Liver (tissue), 10 donors: ENCODE measurements at places on chromosomes 2 and 18. TPM values are rescaled to one million over a fixed set of nuclear protein-coding genes. Genes with fewer than 3 reads are reported as not detected.

- no peak overlapping the region for H3K4me3 ChIP-seq
- no peaks in the 10 kb centered on the region for H3K27me3 ChIP-seq
- peaks cover 30% of the 10 kb centered on the region for H3K4me1 ChIP-seq
Observed at GRCh38 chr2:203786549-203787351, 80.3 kb downstream of the CD28 start.

GRCh38 chr2:109226128-109226527, 97.1 kb downstream of the SH3RF3 start:
- H3K36me3 ChIP-seq: no peaks in the 10 kb centered on the region
- no peaks in the 10 kb centered on the region for H3K27me3 ChIP-seq
- H3K4me1 ChIP-seq: peaks cover 7% of the 10 kb centered on the region
- H3K4me3 ChIP-seq: no peak overlapping the region
- no peak for DNase-seq
- H3K27ac ChIP-seq: no peak overlapping the region

GRCh38 chr18:64986906-64987495, 763.8 kb upstream of the CDH7 start:
- no peaks in the 10 kb centered on the region for H3K4me1 ChIP-seq
- DNase-seq: no peak
- no peak overlapping the region for H3K27ac ChIP-seq
- H3K27me3 ChIP-seq: no peaks in the 10 kb centered on the region

HOXD9 gene
- not detected for total RNA-seq

- H3K27ac ChIP-seq: no peak overlapping the region
- peaks cover 66% of the 10 kb centered on the region for H3K4me1 ChIP-seq
- no peak overlapping the region for H3K4me3 ChIP-seq
- no peaks in the 10 kb centered on the region for H3K27me3 ChIP-seq
- no peak for DNase-seq
Observed at GRCh38 chr2:216073773-216074172, 7.8 kb downstream of the PECR start.

GRCh38 chr2:206820807-206821206, 55.4 kb downstream of the FASTKD2 start:
- no peak overlapping the region for H3K4me3 ChIP-seq
- no peaks in the 10 kb centered on the region for H3K36me3 ChIP-seq
- no peak overlapping the region for H3K27ac ChIP-seq
- no peak for DNase-seq
- peaks cover 2% of the 10 kb centered on the region for H3K4me1 ChIP-seq
- no peaks in the 10 kb centered on the region for H3K27me3 ChIP-seq

- H3K36me3 ChIP-seq: peaks cover 1% of the 10 kb centered on the region
- DNase-seq: no peak
- no peaks in the 10 kb centered on the region for H3K27me3 ChIP-seq
Observed at GRCh38 chr2:152455738-152456137, 120.8 kb downstream of the FMNL2 start.

- no peaks in the 10 kb centered on the region for H3K36me3 ChIP-seq
- no peak for DNase-seq
Observed at GRCh38 chr2:96934182-96934495, 52.2 kb downstream of the FAM178B start.

DNA sequence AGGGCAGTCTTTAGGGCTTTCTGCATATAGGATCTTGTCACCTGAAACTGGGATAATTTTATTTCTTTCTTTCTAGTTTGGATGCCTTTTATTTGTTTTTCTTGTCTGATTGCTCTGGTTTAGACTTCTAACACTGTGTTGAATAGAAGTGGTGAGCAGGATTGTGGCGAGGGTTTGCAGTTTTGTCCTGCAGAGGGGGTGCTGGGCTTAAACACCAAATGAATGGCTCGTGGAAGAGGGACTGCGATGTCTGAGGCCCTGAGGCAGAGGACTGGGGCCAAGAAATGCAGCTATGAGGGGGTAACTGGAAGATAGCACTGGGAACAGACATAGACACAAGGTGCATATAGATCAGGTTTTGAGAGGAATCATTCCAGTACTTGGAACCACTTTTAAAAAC, 20.5 kb downstream of the UBE2F start:
- no peak for DNase-seq
- H3K36me3 ChIP-seq: no peaks in the 10 kb centered on the region
- no peaks in the 10 kb centered on the region for H3K27me3 ChIP-seq
- H3K4me1 ChIP-seq: peaks cover 3% of the 10 kb centered on the region
- no peak overlapping the region for H3K27ac ChIP-seq

- H3K4me3 ChIP-seq: no peak overlapping the region
- DNase-seq: no peak
- no peak overlapping the region for H3K27ac ChIP-seq
Observed at GRCh38 chr2:8999797-9000196, 3.7 kb downstream of the MBOAT2 start.

DNA sequence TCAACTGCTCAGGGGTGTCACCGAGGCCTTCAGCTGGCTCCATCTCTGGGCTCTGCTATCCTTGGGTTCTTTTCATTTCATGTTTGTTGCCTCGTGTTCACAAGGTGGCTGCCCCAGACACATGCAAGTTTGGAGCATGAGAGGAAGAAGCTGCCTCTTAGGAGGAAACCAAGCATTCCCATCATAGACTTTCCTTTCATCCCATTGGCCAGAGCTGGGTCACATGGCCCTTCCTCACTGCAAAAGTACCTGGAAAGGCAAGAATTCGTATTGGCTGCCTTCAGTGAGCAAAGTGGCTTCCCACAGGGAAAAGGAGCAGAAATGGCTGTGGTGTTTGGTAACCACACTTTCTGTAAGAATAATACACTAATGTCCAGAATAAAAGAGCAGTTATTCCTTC, 155.7 kb upstream of the RAB12 start:
- H3K36me3 ChIP-seq: no peaks in the 10 kb centered on the region
- H3K4me1 ChIP-seq: no peaks in the 10 kb centered on the region
- H3K27ac ChIP-seq: no peak overlapping the region
- no peak overlapping the region for H3K4me3 ChIP-seq
- DNase-seq: no peak
- no peaks in the 10 kb centered on the region for H3K27me3 ChIP-seq

DNA sequence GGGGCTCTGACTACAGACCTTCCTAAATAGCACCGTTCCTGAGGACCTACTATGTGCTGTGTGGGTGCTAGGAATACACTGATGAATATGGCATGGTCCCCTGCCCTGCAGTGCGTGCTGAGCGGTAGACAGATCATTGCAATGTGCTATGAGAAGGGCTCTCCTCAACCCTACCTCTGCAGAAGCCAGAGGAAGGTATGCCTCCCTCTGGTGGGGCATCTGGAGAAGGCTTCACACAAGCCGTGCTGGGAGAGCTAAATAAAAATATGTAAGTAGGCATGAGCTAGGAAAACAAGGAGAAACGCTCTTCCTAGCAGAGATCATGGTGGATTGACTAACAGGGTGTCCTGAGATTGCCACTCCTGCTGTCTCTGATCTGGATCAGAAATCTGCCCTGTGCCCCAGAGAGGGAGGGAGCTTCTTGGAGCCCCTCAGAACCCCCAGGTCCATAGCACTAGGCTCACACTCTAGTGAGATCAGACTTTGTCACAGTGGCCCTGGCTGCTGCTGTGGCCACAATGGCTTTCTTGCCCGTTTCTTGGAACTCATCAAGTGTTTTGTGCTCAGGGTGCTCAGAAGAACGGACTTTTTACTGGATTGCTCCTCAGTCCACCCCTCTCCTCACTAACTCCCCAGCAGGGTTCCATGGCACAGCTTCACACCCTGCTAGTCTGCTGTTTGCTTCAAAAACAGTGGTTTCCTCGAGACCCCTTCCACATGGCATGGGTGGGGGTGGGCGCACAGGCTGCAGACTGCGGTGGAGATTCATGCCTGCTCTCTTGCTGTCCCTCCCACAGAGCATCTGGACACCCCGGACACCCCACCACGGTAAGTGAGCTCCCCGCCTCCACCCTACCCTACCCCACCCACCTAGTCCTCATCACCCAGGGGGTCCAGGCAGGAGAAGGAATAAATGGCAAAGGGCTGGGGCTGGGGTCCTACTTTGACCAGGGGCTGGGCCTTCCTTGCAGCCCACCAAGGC, 14.2 kb downstream of the SIGLEC15 start:
- no peak overlapping the region for H3K4me3 ChIP-seq
- no peaks in the 10 kb centered on the region for H3K36me3 ChIP-seq
- peak overlapping the region; percentile 35 for H3K27ac ChIP-seq
- no peak for DNase-seq
- H3K4me1 ChIP-seq: peaks cover 7% of the 10 kb centered on the region

IL1F10 gene
- not detected for total RNA-seq

DNA sequence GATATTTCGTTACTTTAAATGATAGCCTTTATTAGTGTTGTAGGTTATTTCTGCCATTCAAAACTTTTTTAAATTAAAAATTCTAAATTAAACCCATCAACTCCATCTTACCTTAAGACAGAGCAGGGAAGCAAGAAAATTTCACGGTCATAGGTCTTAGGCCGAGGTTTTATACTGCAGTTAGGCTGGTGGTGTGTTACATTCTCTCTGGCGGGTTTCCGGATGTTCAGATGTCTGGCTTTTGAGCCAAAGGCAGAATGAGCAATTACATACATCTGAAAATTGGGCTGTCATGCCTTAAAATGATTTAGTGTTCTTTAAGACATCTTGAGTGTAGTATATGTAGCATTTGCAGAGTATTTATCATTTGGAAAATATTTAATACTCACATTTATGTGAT, 27.9 kb downstream of the GLS start:
- no peaks in the 10 kb centered on the region for H3K27me3 ChIP-seq
- no peak for DNase-seq
- H3K36me3 ChIP-seq: no peaks in the 10 kb centered on the region

PSMD1 gene
- total RNA-seq: 83.3 TPM

CERKL gene
- total RNA-seq: not detected

SERPINB5 gene
- not detected for total RNA-seq

DNA sequence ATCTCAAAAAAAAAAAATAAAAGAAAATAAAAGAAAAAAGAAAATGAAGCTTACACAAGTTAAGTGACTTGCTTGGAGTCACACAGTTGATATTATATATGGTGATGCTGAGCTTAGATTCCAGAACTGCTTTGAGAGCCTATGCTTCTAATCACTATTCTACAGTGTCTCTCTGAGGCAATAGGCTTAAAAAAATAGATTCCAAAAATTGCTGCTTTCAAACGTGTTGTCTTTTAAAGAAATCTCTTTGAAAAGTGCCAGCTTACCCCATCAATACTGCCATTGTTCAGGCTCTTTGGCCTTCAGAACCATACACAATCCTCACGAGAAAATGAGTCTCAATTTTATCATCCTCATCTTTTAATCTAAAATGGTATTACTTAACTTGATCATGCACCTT, 102.6 kb downstream of the CDK15 start:
- no peak for DNase-seq
- no peaks in the 10 kb centered on the region for H3K27me3 ChIP-seq
- no peaks in the 10 kb centered on the region for H3K36me3 ChIP-seq
- no peak overlapping the region for H3K4me3 ChIP-seq

GRCh38 chr2:23420091-23420839, 35.3 kb downstream of the KLHL29 start:
- no peak overlapping the region for H3K4me3 ChIP-seq
- H3K27ac ChIP-seq: no peak overlapping the region

DNA sequence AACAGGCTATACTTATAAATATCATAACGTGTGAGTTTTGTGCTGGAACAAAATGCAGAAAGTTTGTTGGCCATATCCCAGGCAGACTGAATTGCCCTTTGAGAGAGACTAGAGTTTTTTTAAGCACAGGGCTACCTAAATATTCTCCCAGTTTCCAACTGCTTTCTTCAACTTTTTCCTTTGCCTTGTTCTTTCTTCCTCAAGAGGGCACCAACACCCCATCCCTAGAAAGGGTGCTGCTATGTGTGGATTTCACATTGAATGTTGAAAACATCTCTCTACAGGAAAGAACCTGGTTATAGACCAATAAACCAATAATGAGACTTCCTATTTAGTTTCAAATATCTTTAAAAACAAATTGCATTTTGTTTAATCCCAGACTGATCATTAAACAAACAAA, 87.9 kb downstream of the ICOS start:
- DNase-seq: no peak
- H3K27ac ChIP-seq: no peak overlapping the region
- H3K27me3 ChIP-seq: no peaks in the 10 kb centered on the region
- H3K4me3 ChIP-seq: no peak overlapping the region
- no peaks in the 10 kb centered on the region for H3K4me1 ChIP-seq

PLEKHH2 gene
- 3.8 TPM for total RNA-seq

- H3K36me3 ChIP-seq: no peaks in the 10 kb centered on the region
- no peaks in the 10 kb centered on the region for H3K4me1 ChIP-seq
- no peak for DNase-seq
- H3K27ac ChIP-seq: no peak overlapping the region
- H3K27me3 ChIP-seq: no peaks in the 10 kb centered on the region
Observed at GRCh38 chr18:77737405-77737804, 487.8 kb downstream of the GALR1 start.

DNA sequence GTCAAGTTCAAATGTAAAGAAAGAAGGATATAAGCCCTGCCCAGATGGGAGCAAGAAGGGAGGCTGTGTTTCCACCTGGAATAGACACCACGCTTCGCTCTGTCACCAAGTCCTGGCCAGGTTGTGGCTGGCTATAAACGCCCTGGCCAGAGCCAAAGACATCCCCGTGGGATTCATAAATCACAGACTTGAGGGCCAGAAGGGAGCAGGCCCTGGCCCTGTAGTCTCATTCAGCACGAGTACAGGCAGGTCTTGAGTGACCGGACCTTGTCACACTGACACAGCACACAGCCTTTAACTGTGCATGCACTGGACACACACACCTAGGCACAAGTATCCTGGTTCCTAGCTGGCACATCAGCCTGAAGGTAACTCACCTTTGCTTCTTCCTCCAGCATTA, 94.5 kb upstream of the MGAT4A start:
- H3K27me3 ChIP-seq: no peaks in the 10 kb centered on the region
- no peak overlapping the region for H3K27ac ChIP-seq
- no peak overlapping the region for H3K4me3 ChIP-seq

ALK gene
- not detected for total RNA-seq

- no peak for DNase-seq
- no peaks in the 10 kb centered on the region for H3K4me1 ChIP-seq
- H3K27me3 ChIP-seq: peaks cover 3% of the 10 kb centered on the region
- H3K27ac ChIP-seq: no peak overlapping the region
Observed at GRCh38 chr2:202056611-202057010, 16.4 kb upstream of the KIAA2012 start.

DNA sequence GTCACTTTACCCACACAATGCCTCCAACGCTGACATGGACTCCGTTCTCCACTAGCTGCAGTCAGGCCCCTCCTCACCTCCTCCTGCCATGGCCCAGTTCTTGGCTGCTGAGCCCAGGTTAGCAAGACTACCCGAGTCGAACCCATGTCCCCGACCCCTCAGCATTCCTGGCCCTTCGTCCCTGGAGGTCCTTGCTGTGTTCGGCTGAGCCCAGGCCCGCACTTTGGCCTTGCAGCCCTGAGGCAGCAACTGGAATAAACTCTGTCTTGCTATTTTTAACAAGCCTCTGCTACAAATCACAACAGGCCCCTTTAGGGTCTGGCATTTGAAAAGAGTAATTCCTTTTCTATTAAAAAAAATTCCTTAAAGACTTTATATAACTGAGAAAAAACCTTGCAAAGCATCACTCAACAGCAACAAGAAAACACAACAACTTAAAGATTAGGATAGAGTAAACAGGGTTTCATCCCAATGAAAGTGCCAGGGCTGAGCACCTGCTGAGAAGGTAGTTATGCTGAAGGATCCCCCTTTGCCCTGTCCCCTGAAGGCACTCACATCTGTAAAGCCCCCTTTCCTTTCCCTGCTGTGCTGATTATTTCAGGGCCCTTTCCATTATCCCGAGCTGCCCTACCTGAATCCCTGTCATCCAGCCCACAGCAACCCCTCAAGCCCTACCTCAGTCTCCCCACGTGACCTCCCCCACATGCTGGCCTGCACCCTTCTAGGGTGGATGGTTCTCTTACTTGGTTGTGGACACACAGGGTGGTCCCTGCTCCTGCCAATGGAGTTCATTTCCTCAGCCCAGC, 120.0 kb upstream of the SNTG2 start:
- no peak for DNase-seq
- no peaks in the 10 kb centered on the region for H3K4me1 ChIP-seq
- no peak overlapping the region for H3K27ac ChIP-seq
- no peaks in the 10 kb centered on the region for H3K27me3 ChIP-seq
- no peaks in the 10 kb centered on the region for H3K36me3 ChIP-seq

ATP5MC3 gene
- 102 TPM for total RNA-seq

LOXHD1 gene
- total RNA-seq: 0.25 TPM
